Renal cortex interstitium (tissue), 15 donors: ENCODE measurements at places on chromosomes 5 and 9. TPM values are rescaled to one million over a fixed set of nuclear protein-coding genes. Genes with fewer than 3 reads are reported as not detected.

DNA sequence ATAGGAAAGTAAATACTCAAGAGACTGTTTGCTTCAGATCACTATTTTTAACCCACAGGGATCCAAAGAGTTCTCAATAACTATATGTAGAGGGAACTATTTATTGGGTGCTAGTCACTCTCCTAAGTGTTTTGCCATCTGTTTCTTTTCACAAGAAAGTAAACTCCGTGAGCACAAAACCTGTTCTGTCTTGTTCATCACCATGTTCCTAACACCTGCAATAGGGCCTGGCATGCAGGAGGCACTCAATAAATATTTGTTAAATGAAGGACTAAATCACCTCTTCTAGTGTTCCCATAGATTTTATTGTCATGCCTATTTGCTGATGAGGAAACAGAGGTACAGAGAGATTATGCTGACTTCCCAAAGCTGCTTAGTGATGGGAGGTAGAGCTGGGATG lies 118.2 kb downstream of the VCAN start:
- no peak for DNase-seq

GRCh38 chr5:172410160-172410559 lies 44.2 kb downstream of the SH3PXD2B start:
- DNase-seq, result no peak

ECSCR gene
- polyA plus RNA-seq, result 25.8 TPM

GRCh38 chr9:31372799-31373587 lies 1011.5 kb upstream of the ACO1 start:
- no peak for DNase-seq

FBP2 gene
- not detected for polyA plus RNA-seq

DNA sequence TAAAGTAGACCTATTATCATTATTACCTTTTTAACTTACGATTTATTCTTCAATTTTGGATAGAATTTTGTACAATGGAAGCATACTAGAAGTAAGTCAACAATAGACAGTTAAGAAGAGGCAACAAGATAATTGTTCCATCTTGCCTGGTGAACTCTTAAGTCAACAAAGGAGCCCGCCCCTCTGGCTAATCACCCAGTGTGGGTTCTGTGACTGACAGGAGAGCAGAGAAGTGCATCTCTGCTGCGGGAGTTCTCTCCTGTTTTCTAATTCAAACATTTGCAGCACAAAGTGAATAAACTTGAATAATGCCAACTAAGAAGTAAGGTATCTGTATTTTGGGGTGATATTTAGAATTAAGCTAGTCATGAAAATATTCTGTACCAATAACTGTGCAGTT lies 6.7 kb upstream of the ISL1 start:
- no peak for DNase-seq
